Tibial nerve (tissue), 4 donors: ENCODE measurements at places on chromosomes 16 and 17.

- H3K36me3 ChIP-seq, result no peaks in the 10 kb centered on the region
- no peak overlapping the region for H3K27ac ChIP-seq
- H3K4me1 ChIP-seq, result no peaks in the 10 kb centered on the region
- no peak for DNase-seq
- H3K27me3 ChIP-seq, result no peaks in the 10 kb centered on the region
These were observed 103.0 kb downstream of the CYLD start for GRCh38 chr16:50844840-50845239.

GRCh38 chr16:30033270-30033669 is 2.2 kb upstream of the TLCD3B start:
- H3K4me3 ChIP-seq, result no peak overlapping the region
- H3K4me1 ChIP-seq, result peaks cover 8% of the 10 kb centered on the region
- no peak overlapping the region for H3K27ac ChIP-seq
- no peaks in the 10 kb centered on the region for H3K36me3 ChIP-seq

GRCh38 chr17:2423271-2423670 is 22.4 kb upstream of the MNT start:
- peaks cover 12% of the 10 kb centered on the region for H3K4me1 ChIP-seq
- no peaks in the 10 kb centered on the region for H3K27me3 ChIP-seq
- no peak overlapping the region for H3K27ac ChIP-seq
- DNase-seq, result no peak
- H3K36me3 ChIP-seq, result peaks cover 35% of the 10 kb centered on the region
- no peak overlapping the region for H3K4me3 ChIP-seq

DNA sequence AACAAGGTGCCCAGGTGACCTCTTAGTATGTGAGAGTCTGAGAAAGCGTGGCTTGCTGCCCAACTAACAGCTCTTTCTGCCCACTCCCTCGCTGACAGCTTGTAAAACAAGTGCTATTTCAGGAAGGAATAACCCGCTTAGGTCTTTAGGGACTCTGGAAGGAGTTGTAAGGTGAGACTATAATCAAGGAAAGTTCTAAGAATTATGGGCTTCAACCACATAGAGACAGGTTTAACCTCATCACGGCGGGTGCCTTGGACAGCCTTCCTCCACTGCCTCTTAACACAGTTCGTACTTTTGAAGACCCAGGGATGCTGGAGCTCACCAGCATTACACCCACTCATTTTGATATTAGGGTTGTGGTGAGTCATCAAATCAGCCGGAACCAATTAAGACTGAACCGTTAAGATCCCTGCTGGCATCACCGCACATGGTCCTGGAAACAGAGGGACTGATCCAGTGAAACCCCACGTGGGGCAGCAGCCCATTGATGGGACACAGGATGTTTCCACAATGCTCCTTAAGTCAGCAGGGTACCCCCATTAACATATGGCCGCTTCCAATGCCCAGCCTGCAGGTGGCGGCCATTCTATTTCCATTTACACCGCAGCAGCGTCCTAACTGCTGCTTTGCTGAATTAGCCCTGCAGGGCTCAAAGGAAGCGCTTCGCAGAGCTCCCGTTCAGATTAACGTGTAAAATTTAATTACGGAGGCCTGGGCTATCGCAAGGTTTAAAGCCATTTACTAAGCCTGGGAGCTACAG is 176.6 kb upstream of the SDK2 start:
- no peak overlapping the region for H3K4me3 ChIP-seq
- no peaks in the 10 kb centered on the region for H3K36me3 ChIP-seq
- H3K27ac ChIP-seq, result no peak overlapping the region

GRCh38 chr17:45234641-45235415 is 13.1 kb downstream of the FMNL1 start:
- DNase-seq, result no peak
- H3K36me3 ChIP-seq, result no peaks in the 10 kb centered on the region
- H3K27ac ChIP-seq, result no peak overlapping the region
- H3K4me1 ChIP-seq, result peaks cover 6% of the 10 kb centered on the region
- H3K27me3 ChIP-seq, result peaks cover 10% of the 10 kb centered on the region

DNA sequence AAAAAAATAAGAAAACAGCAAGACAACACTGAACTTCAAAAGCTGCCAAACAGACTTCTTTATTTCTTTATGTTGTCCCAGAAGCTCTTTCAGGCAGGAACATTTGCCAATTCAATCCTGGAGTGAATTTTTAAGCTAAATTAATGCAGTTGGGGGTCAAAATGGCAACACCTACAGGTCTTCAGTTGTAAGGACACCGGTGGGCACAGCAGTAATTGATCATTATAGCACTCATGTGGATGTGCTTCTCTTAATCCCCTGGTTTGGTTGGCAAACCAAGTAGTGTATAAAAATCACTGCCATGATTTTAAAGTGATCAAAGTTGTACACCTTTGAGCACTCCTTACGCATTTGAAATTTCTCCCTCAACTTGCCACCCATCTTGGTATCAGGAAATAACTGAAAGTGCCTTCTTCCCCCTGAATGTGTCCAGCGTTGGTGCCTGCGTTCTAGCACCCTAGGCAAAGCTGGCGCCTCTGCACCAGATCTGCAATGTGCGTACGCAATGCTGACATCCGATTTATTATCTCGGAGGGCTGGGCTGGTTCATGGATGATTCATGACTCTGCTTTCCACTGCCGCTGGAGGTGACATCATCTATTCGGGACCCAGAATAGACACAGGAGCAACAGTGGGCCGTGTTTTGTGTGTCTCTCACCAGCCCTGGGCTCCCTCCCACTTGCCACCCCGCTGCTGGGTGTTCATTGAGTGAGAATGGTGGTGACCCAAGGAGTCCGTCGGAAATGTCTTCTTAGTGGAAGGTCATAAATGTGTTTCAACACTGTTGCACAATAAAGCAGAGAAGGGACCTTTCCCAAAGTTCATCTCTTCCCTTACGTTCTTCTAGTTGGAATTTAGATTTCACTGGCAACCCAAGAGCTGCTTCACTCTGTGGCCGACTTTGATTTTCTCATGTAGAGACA is 203.4 kb downstream of the CCDC182 start:
- no peak overlapping the region for H3K4me3 ChIP-seq
- no peaks in the 10 kb centered on the region for H3K36me3 ChIP-seq
- DNase-seq, result no peak
- no peaks in the 10 kb centered on the region for H3K4me1 ChIP-seq
- no peaks in the 10 kb centered on the region for H3K27me3 ChIP-seq

- no peaks in the 10 kb centered on the region for H3K27me3 ChIP-seq
- peak overlapping the region; percentile 89 for H3K27ac ChIP-seq
- peaks cover 27% of the 10 kb centered on the region for H3K4me1 ChIP-seq
- H3K4me3 ChIP-seq, result peak overlapping the region; percentile 51
These were observed 1.4 kb upstream of the PRPSAP2 start for GRCh38 chr17:18856570-18856915.

DNA sequence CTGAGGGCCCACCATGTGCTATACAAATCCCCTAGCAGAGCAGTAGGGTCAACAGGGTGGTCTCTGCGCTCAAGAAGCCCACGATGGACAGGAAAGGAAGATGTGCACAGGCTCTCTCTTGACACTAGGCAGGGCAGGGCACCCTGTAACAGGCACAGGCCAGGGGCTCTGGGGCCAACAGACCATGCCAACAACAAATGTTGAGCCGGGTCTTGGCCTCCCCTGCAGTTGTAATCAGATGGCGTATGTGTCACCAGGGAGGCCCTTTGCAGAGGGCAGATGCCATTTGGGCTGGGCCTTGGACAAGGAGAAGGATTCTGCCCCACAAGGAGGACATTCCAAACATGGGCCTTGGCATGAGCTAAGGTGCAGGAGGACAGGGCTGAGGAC is 5.3 kb downstream of the TRPV1 start:
- H3K4me3 ChIP-seq, result no peak overlapping the region
- DNase-seq, result no peak
- H3K36me3 ChIP-seq, result peaks cover 4% of the 10 kb centered on the region
- no peaks in the 10 kb centered on the region for H3K4me1 ChIP-seq

DNA sequence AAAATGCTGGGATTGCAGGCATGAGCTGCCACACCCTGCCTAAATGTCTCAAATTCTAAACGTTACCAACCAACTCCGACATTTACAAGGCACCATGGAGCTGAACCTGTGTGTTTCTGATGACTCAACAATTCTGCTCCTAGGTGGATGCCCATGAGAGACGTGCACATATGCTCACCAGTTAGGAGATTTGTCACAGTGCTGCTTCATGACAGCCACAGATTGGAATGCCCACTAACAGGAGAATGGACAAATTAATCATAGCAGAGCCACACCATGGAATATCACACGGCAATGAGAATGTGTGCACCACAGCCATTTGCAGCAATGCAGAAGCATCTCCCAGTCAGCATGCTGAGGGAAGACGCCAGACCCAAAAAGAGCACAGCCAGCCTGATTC is 8.0 kb upstream of the KCNG4 start:
- peaks cover 1% of the 10 kb centered on the region for H3K27me3 ChIP-seq
- DNase-seq, result no peak
- no peaks in the 10 kb centered on the region for H3K4me1 ChIP-seq
- no peak overlapping the region for H3K4me3 ChIP-seq

DNA sequence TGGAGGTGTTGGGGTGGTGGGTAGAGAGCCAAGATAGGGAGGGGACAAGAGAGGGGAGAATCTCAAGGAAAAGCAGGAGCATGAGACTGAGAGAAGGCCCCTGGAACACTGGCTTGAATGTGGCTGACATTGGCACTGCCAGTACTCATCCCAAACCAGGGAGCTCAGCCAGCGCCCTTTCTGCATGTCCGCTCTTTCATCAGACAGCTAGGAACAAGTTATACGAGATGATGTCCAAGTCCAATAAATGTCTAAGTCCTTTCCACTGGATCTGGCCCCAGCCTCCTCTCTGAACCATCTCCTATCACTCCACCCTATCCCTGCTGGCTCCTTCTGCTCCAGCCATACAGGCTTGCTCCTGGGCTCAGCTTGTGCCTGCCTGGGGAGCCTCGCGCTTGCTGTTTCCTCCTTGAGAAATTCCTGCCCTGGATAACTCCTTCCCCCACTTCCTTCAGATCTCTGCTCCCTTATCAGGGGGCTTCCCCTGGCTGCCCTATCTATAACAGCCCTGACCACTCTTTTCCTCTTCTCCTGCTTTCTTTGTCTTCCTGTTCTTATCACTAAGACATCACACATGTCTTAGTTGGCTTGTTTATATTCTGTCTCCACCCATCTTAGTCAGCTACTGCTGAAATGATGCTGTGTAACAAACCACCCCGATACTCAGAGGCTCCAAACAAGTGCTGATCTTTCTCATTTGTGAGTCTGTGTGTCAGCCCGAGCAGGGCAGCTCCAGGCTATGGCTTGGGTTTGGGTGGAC is 37.1 kb upstream of the MEOX1 start:
- no peaks in the 10 kb centered on the region for H3K36me3 ChIP-seq
- H3K27me3 ChIP-seq, result no peaks in the 10 kb centered on the region
- H3K4me3 ChIP-seq, result no peak overlapping the region
- H3K4me1 ChIP-seq, result no peaks in the 10 kb centered on the region
- H3K27ac ChIP-seq, result no peak overlapping the region
- DNase-seq, result no peak

DNA sequence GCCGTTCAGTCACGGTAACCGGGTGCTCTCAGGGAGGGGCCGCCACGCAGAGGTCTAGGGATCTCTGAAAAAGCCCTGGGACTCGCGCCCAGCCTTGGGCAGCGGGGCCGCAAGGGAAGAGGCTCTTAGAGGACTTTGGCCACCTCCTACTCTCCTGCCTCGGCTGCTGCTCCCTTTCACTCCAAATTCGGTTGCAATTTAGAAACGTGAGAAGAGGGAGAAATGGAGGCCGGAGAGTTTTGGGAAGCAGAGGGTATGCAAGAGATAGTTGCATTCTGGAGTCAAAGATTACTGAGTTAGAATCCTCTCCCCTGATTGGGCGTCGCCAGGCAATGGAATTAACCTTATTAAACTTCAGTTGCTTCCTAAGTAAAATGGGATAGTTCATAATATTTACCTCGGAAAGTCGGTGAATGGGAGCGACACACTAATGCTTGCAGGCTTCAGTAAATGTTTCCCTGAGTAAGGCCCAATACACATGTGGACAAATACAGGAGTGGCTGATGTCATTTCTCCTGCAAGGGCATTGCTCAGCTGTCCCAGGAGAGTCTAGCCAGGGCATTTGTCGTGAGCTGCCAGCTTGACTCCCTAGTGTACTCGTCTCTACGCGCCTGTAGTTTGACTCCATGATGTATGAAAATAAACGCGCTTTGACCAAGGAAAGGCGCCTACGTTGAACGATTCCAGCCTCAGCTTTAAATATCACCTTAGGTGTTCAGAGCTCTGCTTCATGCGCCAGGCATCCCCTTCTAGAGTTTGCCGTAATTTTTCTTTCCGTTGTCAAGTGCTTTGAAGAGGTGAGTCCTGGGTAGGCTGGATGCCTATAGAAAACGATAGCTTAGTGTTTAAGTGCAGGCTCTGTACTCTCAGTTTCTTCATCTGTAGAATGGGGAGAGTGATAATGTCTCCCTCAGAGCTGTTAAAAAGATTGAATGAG is 667 bp downstream of the OGFOD1 start:
- H3K27ac ChIP-seq, result peak overlapping the region; percentile 79
- H3K36me3 ChIP-seq, result no peaks in the 10 kb centered on the region
- DNase-seq, result no peak
- H3K27me3 ChIP-seq, result no peaks in the 10 kb centered on the region
